Left renal pelvis (tissue), 4 donors: ENCODE measurements at places on chromosomes 6 and 20. TPM values are rescaled to one million over a fixed set of nuclear protein-coding genes. Genes with fewer than 3 reads are reported as not detected.
A peak's percentile ranks its signal among the peaks of the same experiment; 100 is the strongest.

RFX6 gene
- polyA plus RNA-seq, result not detected

FERMT1 gene
- polyA plus RNA-seq, result 3.8 TPM

EEF1A2 gene
- 0.97 TPM for polyA plus RNA-seq

TRIM40 gene
- polyA plus RNA-seq, result not detected

KIF3B gene
- polyA plus RNA-seq, result 41.6 TPM

PPP1R16B gene
- 6.5 TPM for polyA plus RNA-seq

NINL gene
- polyA plus RNA-seq, result 30.1 TPM

PAX1 gene
- polyA plus RNA-seq, result 3.0 TPM

RWDD1 gene
- 78.7 TPM for polyA plus RNA-seq

BNIP5 gene
- 0.13 TPM for polyA plus RNA-seq

PRRT1 gene
- 4.2 TPM for polyA plus RNA-seq

SLCO4A1 gene
- 0.31 TPM for polyA plus RNA-seq

- DNase-seq, result no peak
Measured at GRCh38 chr6:100426744-100427338, 37.9 kb downstream of the SIM1 start.

- DNase-seq, result no peak
Measured at GRCh38 chr20:19502169-19502568, 255.9 kb upstream of the RIN2 start.

- no peak for DNase-seq
Measured at GRCh38 chr6:43644940-43645612, at the start of gene RSPH9. RSPH9 (plus strand) TSS chr6:43645036; CDS start chr6:43645099, 63 bp downstream.

- DNase-seq, result no peak
Measured at GRCh38 chr20:57600320-57601210, 19.7 kb downstream of the ZBP1 start.

DNA sequence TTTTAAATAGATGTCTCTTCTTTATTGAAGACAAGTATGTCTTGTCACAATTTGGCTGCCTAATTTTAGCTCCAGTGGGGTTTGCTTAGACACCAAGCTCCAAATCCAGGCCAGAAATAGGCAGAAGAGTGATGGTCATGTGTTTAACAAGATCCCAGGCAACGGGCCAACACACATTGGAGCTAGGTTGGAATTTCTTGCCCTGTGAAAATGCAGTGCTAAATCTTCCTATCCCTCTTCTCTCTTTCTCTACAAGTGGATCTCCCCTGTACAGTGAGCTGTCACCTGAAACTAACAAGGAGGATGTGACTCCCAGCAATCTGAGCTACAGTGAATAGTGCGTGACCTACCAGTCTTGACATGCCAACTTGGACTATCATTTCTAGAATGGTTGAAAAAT, 65.3 kb upstream of the VGLL2 start:
- DNase-seq, result no peak

DNA sequence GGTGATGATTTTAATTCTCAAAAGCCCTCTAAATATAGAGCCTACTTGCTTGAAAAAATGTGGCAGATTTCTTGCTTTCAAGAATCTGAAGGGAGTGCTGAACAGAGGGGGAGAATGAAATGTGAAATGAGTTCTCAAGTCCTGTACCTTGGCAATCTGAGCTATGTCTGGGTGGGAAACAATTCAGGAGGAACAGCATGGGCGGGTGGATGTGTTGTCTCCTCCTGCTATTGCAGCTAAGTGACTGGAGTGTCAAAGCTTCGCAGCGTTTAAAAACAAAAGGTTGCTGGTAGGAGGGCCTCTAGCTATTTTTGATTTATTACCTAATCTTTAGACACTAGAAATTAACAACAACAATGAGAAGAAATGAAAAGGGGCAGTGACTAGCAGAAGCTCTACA, 102.5 kb upstream of the ARG1 start:
- no peak for DNase-seq

- no peak for DNase-seq
Measured at GRCh38 chr6:155313602-155314091, 637 bp downstream of the TFB1M start.

DNA sequence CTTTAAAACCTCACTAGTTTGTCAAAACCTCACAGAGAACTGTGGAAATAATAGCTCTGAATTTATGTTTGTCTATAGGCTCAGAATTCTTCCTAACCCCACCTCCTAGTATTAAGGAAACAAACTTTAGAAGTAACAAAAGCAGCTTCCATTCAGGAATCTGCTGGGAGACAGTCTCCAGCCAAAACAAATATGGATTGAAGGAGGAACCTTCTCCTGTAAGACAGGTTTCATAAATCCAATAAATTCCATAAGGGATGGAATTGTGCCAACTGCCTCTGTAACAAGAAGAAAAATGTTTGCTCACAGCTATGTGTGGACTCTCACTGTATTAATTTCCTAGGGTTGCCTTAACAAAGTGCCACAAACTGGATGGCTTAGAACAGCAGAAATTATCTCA, 7.5 kb downstream of the SYCP2 start:
- DNase-seq, result no peak

GRCh38 chr6:51450248-51450957, 631.7 kb downstream of the TFAP2B start:
- no peak for DNase-seq

- DNase-seq, result no peak
Measured at GRCh38 chr6:160349020-160349441, 853 bp downstream of the SLC22A3 start.

DNA sequence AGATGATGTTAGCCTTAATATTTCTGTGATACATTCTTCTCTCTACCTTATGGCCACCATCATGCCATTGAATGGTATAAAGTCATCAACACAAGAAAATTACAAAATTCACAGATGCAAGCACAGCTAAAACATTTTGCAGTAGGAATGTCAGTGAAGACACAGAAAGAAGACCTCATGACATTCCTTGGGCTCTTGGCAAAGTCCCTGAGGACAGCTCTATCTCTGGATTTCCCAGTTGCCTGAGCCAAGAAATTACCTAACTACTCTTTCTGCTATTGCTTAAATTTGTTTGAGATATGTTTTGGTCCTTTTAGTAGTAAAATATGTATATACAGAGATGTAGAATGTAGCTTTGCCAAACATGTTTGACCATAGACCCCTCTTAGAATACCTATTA, 201.0 kb upstream of the STXBP5 start:
- DNase-seq, result no peak

- no peak for DNase-seq
Measured at GRCh38 chr6:56986611-56987010, 31.7 kb downstream of the BEND6 start.

- no peak for DNase-seq
Measured at GRCh38 chr20:58985656-58986055, 4.6 kb downstream of the NELFCD start.

- no peak for DNase-seq
Measured at GRCh38 chr6:46255528-46255927, 84.7 kb upstream of the ENPP5 start.

- no peak for DNase-seq
Measured at GRCh38 chr20:36372666-36373065, 66.5 kb downstream of the DLGAP4 start.

- no peak for DNase-seq
Measured at GRCh38 chr6:44000164-44000842, 126.9 kb downstream of the MRPL14 start.

DNA sequence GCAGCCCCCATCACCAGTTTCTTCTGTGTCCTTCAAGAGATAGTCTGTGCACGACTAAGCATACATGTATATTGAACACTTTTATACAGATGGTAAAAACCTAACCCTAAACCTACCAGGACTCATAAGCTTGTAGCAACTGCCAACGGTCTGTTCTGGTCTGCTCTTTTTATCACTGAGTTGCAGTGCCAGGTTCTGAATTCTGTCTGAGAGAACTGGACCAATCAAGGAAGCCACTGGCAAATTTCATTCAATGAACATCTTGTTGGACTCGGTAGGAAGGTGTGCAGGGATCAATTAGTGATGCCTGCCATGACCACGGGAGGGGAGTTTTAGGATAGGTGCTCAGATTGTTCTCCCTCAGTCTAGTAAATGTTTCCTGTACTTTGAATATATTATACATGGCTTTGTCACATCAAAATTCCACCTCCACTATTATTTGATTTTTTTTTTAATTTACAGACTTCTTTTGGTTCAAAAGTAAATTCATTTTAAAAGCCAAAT, 146.8 kb downstream of the EYA2 start:
- DNase-seq, result no peak

DNA sequence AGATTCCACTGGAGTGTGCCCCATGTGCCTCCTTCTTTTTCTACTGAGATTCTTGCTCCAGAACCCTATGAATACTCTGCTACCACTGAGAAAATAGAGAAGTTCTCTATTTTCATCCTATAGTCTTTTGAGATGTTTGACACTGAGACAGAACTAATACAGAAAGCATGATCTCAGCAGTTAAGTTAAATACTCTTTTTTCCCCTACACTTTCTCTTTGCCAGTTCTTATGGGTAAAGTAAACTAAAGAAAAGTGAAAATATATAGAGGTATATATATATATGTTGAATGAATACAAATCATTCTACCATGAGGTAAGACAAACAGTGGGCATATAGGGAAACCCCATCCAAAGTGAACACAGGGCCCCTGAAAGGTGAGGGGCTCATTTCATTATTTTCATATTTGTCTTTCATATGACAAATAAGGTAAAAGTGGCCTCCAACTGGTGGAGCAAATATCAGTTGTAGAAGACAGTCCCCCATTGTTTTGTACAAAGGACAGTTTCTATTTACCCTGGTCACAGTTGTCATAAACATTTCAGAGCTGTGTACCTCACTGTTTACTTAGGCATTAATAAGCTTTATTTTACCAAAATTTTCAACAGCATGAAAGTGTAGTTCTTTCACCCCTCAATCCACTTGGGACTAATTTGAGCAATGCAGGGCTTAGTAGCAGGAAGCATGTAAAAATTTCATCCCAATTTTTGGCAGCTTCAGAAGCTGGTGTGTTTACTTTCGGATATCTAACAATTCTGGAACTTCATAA, 188.3 kb upstream of the MARCKS start:
- DNase-seq, result no peak

- DNase-seq, result no peak
Measured at GRCh38 chr6:42135722-42136121, 6.7 kb downstream of the C6orf132 start.

GRCh38 chr20:48732081-48732829, 95.5 kb downstream of the PREX1 start:
- DNase-seq, result no peak

DNA sequence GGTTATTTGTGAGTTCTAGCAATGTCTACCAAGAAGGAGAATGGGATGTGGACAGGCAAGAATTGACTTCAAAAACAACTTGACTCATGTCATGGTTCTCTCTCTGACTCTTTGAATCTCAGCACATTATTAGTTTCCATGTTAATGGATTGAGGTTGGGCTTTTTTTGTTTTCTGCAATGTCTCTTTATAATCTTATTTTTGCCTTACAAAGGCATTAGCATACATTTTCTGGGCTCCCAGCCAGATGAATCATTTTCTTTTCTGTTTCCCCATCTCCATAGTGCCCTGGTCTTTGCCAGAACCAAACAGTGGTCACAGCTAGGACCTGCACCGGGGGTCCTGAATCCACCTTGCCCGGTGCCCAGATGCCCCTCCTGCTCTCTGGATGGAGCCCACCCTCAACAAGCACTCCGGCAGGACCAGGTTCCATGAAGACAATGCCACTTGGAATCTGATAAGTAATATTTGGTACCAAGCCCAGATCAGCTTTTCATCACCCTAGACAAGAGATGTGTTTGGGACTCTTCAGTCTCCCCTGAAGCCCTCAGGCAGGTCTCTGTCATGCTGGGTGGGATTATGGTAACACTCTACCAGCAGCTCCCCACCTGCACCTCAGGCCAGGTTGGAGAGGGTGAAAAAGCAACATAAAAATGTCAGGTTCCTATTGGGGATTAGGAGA, 266.7 kb upstream of the SULF2 start:
- DNase-seq, result no peak

DNA sequence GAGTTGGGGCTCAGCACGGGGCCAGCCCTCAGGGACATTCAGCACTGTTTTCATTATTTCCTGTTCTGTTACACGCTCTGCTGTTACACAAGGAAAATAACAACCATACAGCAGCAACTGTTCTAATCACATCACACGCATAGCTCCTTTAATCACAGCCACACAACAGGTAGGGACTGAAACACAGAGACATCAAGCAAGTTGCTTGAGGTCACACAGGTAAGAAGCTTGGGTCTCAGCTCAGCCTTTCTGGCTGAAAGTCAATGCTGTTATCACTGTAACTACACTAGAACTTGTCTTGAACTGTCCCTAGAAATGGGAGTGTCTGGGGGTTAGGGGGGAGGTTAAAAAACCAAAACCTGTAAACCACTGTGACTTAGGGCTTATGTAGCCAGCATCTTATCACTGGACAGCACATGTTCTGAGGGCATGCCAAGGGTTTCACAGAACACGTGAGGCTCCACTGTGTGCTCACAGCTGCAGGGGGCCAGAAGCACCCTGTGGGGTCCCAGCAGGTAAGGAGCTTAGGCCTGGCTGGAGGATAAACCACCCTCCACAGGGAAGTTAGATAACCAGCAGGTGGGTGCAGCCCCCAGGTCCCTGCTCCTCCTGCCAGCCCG, 146.0 kb downstream of the EYA2 start:
- no peak for DNase-seq

DNA sequence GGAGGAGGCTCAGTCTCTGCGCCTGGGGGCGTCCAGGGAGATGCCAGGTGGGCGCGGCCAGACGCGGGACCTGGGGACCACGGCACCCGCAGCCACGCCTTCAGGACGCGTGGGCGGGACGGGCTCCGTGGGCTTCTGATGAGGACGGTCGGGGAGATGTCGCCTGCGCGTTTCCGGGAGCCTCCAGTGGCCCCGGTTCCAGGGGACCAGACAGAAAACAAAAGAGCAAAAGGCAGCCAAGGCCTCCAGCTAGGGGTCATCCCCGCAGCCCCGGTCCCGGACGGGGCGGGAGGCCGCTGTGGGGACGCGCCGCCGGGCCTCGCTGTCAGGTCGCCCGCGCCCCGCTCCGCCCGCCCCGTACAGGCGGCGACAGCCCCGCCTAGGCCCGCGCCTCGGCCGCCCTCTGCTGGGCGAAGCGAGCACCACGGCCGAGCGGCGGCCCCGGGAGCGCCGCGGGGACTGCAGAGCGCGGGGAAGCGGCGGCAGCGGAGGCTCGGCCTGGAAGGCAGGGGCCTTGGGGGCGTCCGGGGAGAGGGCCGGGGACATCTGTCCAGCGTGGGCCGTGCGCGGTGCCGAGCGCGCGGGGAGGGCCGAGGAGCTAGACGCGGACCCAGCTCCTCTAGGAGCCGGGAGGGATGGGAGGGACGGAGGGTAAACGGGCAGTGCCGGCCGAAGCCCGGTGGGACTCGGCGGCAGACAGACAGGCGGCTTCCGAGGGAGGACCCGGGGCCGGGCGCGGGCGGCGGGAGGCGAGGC, 48.7 kb downstream of the TMEM242 start:
- no peak for DNase-seq

- DNase-seq, result no peak
Measured at GRCh38 chr6:84061613-84062398, 28.2 kb downstream of the MRAP2 start.

GRCh38 chr20:10433014-10433622, 904 bp downstream of the MKKS start:
- peak; percentile 12 for DNase-seq

GRCh38 chr6:139194740-139195139, 59.9 kb downstream of the HECA start:
- DNase-seq, result no peak

DNA sequence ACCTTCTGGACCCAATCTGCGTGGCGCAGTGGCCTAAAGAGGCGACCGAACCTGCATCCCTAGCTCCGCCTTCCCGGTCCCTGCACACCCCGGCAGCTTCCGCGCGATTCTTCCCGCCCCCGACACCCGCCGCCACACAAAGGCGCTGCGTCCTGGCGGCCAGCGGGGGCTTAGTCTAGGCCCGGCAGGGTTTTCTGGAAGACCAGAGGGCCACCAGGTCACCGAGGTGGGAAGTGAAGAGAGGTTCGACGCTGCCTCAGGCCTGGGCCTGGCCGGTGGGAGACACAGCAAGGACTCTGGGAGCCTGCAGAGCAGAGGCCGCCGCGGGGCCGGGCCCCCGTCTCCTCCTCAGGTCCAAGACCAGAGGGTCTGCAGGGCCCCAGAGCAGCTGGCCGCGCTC, 154.9 kb downstream of the OR2B2 start:
- no peak for DNase-seq
